HuH-7.5 (cell line): ENCODE measurements at places on chromosomes 7 and 10.

GRCh38 chr10:64113375-64113774 is 592.2 kb downstream of the REEP3 start:
- DNase-seq = no peak

DNA sequence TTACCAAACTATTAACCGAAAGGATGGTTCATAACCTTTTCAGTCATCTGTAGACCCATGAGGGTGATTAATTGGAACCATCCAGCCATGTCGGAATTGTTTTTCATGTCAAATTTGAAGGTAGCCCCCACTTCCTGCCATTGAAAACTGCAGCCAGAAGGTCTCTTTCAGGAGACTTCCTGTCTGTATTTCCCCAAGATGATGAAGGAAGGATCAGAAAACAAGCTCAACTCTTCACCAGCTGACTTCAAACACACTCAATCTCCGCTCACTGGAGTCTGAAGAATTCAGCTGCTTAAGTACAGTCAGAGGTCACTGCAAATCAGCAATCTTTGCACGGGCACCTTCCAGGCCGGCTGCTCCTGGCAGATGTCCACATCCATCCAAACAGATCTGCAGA is 291.7 kb upstream of the NPVF start:
- no peak for DNase-seq

- no peak for DNase-seq
Observed at GRCh38 chr7:22566176-22566575, 66.2 kb upstream of the STEAP1B start.

- DNase-seq = no peak
Observed at GRCh38 chr7:36986511-36986933, 262.2 kb upstream of the AOAH start.

GRCh38 chr10:18684953-18685352 is 25.7 kb downstream of the ARL5B start:
- no peak for DNase-seq

DNA sequence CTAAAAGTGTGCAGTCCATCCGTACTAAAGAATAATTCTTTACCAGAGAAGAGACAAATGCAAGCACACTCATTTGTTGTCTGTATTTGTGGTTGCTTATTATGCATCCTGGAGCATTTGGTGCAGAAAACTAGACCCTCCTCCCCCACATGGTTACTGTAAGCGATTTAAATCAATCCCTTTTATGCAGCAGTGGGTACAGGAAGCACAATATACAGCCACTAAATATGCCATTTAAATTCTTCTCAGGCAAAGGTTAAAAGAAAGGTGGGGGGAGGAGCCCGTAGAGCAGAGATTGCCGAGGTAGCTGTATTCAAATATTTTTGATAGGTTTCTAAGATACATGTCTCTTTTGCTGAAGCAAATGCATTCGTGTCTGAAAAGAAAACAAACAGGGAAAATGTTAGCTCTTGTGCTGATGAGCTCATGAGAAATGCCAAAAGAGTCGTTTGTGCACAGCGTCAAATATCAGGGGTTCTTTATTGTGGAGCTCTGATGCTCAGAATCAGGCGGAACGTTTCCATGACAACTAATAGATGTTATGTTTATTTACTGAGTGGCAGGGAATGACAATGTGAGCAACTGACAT is 131.3 kb upstream of the NPVF start:
- DNase-seq = no peak
